Stimulated activated CD4-positive, alpha-beta T cell treated with anti-CD3 and anti-CD28 coated beads, Interleukin-4, amount 100 ng/mL, for 1 hour (primary cell): ENCODE measurements at places on chromosomes 1 and 21.

- DNase-seq, result no peak
Measured at GRCh38 chr1:41109310-41110197, 88.0 kb upstream of the SLFNL1 start.

- DNase-seq, result no peak
Measured at GRCh38 chr1:1334835-1335234, 3.8 kb downstream of the TAS1R3 start.

DNA sequence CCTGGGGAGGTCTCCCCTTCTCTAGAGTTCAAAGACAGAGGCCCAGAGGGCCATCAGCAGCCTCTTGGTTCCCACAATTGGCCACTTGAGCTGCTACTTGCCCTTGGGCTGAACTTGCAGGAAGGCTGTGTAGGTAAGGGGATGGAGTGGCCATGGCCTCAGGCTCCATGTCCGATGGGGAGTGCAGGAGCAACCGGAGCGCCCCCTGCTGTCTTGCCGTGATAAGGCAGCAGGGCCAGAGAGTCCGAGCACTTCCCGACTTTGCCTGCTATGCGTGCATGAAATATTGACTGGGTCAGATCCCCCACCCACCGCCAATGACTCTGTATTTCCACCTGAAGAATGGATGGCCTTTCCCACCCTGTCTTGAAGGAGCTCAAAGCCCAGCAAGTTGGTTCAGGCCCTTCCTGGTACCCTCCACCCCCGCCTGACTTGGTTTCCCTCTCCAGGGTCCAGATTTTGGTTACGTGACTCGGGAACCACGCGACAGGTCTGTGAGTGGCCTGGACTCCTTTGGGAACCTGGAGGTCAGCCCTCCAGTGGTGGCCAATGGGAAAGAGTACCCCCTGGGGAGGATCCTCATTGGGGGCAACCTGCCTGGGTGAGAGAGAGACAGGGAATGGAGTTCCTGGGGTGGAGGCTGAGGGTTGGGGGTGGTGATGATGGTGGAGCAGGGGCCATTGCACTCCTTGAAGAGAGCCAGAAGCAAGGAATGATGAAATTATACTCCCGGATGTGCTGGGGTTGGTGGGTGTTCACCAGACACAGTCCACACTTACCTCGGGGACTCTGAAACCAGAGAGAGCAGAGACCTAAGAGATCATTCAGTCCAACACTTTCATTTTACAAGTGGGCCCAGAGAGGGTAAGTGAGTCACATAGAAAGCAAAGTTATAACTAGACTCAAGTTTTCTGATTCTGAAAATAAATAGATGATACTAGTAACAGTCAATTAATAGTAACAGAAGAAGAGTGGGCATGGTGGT, 25.6 kb downstream of the PADI3 start:
- DNase-seq, result peak; percentile 15

DNA sequence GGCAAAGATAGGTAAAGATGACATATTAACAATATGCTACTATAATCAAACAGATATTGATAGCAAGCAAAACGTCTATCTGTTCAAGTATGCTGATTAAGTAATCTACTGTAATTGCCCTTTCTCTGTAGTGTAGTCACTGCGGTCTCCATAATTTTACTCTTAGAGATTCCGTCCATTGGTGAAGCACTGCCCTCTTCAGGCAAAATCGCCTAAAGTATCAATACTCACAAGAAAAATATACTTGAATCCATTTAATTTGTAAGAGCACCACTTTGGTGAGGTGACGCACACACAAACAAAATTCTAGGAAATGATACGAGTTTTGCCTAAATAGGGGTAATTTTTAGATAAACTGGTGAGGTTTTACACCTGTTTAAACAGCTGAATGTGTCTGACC, 434.6 kb upstream of the CHRM3 start:
- no peak for DNase-seq

DNA sequence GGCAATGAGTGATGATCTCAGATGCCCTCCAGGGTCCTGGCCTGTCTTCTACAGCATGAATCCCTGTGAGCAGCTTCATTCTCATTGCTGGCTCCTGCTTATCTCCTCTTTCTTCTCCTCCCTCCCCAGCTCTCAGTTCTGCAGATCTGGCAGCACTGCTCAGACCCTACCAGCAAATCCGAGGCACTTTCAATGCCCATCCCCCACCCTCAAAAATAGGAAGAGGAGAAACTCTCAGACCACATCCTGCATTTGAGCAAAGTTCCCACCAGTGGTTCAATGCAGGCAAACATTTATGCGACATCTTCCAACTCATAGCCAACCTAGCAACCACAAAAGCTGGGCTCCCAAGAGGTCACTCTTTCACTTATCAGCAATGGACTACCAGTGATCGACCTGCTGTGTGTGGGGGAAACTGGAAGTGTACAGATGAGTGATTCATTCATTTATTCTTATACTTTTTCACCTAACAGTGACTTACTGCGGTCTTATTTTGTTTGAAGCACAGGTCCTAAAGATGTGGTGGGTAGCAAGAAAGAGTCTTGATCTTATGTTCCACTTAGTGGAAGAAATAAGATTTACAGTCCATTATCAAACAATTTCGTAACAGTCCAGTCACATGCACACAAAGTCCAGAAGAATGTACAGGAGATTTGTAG, 5.8 kb upstream of the CHI3L2 start:
- DNase-seq, result no peak

GRCh38 chr21:35189077-35189863, 140.2 kb upstream of the RUNX1 start:
- DNase-seq, result no peak

DNA sequence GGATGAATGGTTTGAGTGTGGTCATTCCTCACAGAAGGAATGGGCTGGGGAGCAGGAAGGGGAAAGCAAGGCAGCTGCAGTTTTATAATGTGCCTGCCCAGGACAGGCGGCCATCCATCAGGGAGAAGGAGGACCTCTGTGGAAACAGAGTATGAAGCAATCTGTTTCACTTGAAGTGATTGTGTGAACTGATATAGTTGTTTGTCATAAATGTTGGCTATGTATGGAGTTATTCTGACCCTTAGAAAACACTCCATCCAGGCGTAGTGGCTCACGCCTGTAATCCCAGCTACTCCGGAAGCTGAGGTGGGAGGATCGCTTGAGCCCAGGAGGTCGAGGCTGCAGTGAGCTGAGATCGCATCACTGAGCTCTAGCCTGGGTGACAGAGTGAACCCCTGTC, 46.5 kb downstream of the NENF start:
- no peak for DNase-seq

DNA sequence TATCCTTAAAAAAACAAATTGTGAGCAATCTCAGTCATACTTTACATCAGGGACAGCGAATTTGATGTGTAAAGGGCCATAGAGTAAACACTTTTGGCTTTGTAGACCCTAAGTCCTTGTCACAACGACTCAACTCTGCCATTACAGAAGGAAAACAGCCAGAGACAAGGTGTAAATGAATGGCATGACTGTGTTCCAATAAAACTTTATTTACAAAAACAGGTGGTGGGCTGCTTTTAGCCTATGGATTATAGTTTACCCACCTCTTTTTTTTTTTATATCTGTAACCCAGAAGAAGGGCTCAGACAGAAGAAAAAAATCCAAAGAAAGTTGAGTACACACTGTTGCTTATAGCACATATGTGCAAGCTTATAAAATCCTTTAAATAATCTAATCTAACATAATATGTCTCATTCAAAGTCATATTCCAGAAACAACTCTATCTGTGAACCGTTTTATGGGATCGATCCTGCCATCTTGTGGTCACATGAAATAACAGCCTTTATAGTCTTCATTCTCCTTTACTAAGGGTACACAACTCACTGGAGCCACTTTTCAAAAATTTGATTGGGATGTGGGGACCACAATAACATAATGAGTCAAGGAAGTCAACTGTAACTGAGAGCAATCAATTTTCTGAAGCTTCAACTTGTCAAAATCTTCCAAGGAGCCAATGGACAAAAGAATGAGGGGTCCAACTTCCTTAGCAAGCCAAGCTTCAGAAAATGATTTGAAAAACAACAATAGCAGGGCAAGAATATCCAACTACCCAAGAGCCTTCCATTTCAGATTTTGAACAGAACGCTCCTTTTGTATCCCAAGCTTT, 142.2 kb upstream of the KRTAP19-8 start:
- DNase-seq, result no peak

GRCh38 chr1:47622776-47623556, 185.1 kb downstream of the FOXD2 start:
- no peak for DNase-seq

DNA sequence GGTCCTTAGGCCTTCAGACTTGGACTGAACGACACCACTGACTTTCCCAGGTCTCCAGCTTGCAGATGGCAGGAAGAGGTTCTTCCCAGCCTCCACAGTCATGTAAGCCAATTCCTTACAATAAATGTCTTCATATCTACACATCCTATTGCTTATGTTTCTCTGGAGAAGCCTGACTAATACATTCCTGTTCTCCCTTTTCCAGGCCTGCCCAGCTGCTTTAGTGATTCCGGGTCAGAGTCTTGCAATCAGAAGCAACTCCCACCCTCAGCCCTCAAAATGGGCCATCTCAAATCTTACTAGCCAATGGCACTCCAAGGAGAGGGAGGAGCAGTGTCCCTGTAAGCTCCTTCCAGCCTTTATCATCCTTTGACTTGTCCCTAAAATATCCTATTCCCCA, 16.4 kb upstream of the CPT2 start:
- DNase-seq, result no peak

DNA sequence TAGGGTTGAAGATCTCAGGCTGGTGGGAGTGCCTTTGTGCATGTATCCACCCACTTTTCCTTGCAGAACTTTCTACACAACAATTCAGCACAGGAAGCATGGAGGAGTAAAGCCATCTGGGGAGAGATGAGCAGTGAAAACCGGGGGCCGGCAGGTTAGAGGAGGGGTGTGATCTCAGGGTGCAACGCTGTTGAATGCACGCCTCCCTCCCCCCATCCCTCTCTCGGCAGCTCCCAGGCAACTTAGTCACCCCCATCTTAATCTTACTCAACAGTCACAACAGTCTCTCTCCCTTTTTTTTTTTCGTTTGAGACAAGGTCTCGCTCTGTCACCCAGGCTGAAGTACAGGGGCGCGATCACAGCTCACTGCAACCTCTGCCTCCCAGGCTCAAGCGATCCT, 16.6 kb upstream of the ABCG1 start:
- DNase-seq, result no peak

DNA sequence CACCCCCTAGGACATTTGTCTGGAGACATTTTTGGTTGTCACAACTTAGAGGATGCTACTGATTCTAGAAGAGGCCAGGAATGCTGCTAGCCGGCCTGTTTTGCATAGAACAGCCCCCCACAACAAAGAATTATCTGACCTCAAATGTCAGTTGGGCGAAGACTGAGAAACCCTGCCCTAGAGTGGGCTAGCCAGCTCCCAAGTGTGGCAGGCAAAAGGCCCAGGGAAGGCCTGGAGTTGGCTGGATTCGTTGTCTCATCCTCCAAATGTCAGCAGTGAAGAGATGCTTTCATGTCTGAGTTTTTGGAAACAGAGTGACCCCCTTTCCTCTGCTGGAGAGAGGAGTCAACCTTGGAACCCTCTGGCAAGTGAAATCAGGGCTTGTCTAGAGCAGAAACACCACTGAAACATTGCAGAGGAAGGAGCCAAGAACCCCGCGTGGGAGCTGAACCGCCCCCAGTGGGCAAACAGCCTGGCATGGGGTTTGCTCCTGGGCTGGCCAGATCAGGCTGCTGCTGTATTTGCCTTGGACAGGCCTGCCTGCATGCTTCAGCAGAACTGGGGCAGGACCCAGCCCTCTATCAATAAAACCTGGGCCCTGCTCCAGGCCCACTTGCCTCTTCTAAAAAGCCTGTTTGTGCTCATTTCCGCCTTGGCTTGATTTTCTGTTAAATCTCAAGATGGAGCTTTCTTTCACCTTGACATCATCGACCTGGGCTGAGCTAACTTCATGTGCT, 32.9 kb downstream of the RASSF5 start:
- no peak for DNase-seq

DNA sequence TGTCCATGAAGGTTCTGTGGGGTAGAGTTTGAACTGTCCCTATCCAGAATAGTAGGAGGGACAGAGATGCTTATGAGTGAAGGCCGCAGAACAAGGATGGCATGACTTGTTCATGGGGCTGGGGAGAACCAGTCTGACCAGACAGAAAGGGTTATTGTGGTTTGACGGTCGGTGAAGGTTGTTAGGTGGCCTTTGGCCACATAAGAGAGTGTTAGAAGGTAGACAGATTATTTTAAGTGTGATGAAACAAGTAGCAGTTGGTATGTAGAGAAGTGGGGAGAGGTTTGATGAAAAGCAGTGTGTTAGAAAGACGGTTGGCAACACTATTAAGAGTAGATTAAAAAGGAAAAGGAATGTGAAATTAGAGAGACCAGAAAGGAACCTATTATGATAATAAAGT, 355.1 kb downstream of the DISC1 start:
- DNase-seq, result no peak

DNA sequence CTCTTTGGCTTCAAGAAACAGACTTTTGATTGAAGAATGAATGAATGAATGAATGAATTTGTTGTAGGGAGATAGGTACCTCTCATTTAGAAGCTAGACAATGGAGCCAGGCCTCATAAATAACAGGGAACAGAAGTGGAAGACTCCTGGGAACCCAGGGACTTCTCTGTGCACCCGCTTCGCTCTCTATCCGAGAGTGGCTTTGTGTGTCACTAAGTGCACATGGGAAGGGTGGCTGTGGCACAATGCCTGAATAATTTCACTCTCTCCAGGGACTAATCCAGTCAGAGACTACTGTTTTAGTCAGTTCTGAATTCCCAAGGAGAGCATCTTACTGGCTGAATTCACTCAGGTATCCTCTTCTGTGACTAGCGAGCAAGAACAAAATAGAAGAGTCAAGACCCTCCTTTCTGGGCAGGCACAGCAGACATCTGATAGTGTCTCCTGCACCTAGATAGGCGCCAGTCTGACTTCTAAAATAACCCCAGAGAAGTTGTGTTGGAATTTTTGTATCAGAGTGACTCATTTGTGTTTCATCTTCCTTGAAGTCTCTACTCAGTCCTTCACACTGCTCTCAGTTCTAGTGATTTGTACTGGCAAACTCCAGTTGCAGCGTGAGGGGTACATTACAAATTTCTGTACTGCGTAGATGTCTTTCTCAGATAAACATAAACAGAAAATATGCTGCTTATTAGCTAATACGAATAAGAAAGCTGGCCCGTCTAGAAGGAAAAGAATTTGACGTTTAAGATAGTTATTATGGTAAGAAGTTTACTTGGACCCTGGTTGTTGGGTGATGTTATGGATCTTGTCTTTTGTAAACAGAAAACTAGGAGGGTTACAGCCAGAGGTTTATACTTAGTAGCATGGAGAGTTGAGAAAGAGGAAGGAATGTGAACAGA, 34.0 kb downstream of the BACH1 start:
- DNase-seq, result no peak
